ENCODE measurements at places on chromosomes 6 and 20. TPM values are rescaled to one million over a fixed set of nuclear protein-coding genes. Genes with fewer than 3 reads are reported as not detected.

FGD2 gene
- total RNA-seq, result not detected

GRCh38 chr6:37365791-37366190 is 12.0 kb downstream of the RNF8 start:
- H3K27ac ChIP-seq, result no peak overlapping the region
- H3K4me1 ChIP-seq, result peaks cover 2% of the 10 kb centered on the region
- no peaks in the 10 kb centered on the region for H3K27me3 ChIP-seq
- H3K4me3 ChIP-seq, result no peak overlapping the region
- no peak for DNase-seq

DNA sequence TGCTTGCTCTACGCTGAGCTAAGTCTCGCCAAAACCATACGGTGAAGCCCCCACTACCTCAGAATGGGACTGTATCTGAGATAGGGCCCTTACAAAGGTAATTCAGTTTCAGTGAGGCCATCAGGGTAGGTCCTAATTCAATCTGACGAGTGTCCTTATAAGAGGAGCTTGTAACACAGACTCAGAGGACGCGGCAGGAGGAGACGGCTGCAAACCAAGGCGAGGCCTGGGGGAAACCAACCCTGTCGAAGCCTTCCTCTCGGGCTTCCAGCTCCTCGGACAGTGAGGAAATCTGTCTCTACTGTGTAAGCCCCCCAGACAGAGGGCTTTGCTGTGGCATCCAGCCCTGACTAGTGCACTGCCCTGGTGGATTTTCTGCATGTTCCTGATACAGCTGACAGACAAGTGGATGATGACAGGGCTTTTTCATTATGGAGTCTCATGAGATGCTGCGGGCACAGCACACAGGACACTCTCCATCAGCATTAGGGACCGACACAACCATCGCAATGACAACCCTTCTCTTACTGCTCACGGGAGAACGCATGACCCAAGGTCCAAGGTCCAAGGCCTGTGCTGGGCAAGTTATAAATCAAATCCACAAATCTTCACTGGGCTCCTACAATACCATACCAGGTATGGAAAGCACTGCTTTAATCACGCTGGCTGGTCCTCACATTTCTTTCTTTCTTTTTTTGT is 48.2 kb downstream of the SSR1 start:
- H3K27ac ChIP-seq, result no peak overlapping the region
- no peak overlapping the region for H3K4me3 ChIP-seq
- no peak for DNase-seq
- H3K36me3 ChIP-seq, result no peaks in the 10 kb centered on the region
- H3K27me3 ChIP-seq, result no peaks in the 10 kb centered on the region

DNA sequence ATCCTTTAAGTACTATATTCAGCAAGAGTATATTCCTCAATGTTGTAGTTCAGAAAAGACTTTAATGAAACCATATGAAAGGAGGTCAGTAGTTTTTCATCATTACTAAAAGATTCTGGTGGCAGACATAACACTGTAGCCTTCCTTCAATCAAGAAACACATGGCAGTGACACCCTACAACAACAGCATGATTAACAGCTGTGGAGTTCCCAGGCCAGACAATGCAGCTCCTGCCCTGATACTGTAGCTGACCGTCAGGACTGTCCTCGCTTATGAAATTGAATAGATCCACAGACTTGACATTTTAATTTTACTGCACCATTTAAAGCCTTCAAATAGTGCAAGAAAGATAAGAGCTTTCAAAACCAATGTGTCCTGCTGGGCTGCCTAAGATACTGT is 43.6 kb downstream of the USP45 start:
- no peak overlapping the region for H3K27ac ChIP-seq
- H3K36me3 ChIP-seq, result peaks cover 5% of the 10 kb centered on the region
- no peak overlapping the region for H3K4me3 ChIP-seq
- DNase-seq, result no peak

DNA sequence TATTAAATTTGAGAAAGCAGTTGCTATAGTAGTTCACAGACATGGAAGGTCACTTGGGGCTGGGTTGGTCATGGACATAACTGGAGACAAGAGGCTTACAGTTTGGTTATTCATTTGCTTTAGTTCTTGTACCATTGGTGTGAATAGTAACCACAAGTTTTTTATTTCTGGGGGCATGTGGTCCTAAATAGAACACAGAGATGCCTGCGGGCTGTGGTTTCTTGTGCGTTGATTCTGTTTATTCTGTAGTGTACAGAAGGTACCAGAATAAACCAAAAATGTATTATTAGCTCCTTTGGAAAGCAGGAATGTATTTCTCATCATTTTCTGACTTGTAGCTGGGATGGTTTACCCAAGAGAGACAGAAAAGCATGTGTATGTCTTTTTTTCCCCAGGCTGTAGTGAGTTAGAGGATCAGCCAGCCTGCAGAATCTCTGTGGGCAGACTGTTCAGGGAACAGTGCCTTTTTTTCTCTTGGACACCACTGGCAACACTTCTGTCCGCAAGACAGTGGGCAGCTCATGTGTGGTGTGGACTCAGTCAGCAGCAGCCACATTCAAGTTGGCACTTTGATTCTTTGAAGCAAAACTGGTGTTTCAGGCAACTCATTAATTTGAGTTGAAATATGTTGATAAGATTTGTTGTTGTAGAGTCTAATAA is 122.1 kb downstream of the LRRC1 start:
- peaks cover 26% of the 10 kb centered on the region for H3K36me3 ChIP-seq
- DNase-seq, result no peak
- H3K4me3 ChIP-seq, result no peak overlapping the region
- peaks cover 20% of the 10 kb centered on the region for H3K4me1 ChIP-seq
- H3K27ac ChIP-seq, result no peak overlapping the region
- H3K27me3 ChIP-seq, result no peaks in the 10 kb centered on the region

- peak overlapping the region; percentile 59 for H3K27ac ChIP-seq
- no peak for DNase-seq
- peaks cover 43% of the 10 kb centered on the region for H3K4me1 ChIP-seq
- H3K36me3 ChIP-seq, result no peaks in the 10 kb centered on the region
- no peaks in the 10 kb centered on the region for H3K27me3 ChIP-seq
Observed at GRCh38 chr6:138546733-138547185, 47.5 kb upstream of the NHSL1 start.

All from mesothelial cell of epicardium (in vitro differentiated cells).